ENCODE measurements at places on chromosomes 4 and X.

- DNase-seq = no peak
Measured at GRCh38 chrX:85107407-85107806, 103.7 kb downstream of the APOOL start.

- no peak for DNase-seq
Measured at GRCh38 chr4:139007640-139008039, 7.9 kb upstream of the NOCT start.

GRCh38 chr4:98522636-98523395 lies 135.6 kb downstream of the TSPAN5 start:
- DNase-seq = peak; percentile 71

- no peak for DNase-seq
Measured at GRCh38 chr4:6085691-6086628, 67.7 kb upstream of the C4orf50 start.

GRCh38 chrX:72180539-72180938 lies 1.0 kb upstream of the PIN4 start:
- no peak for DNase-seq

GRCh38 chrX:26580021-26580420 lies 364.1 kb downstream of the MAGEB5 start:
- DNase-seq = no peak

- DNase-seq = no peak
Measured at GRCh38 chr4:53640576-53641453, 49.5 kb upstream of the LNX1 start.

DNA sequence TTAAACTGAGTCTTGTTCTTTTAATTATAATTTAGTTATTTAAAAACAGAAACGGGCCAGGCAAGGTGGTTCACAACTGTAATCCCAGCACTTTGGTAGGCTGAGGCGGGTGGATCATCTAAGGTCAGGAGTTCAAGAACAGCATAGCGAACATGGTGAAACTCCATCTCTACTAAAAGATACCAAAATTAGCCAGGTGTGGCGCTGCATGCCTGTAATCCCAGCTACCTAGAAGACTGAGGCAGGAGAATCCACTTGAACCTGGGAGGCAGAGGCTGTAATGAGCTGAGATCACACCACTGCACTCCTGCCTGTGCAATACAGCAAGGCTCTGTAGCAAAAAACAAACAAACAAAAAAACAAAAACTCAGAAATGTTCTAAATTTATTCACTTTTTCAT lies 852.9 kb downstream of the TECRL start:
- DNase-seq = no peak

- no peak for DNase-seq
Measured at GRCh38 chr4:37649268-37649667, 36.9 kb downstream of the RELL1 start.

GRCh38 chr4:8656711-8657380 lies 64.3 kb downstream of the CPZ start:
- peak; percentile 46 for DNase-seq

GRCh38 chrX:110316351-110317060 lies 1.4 kb downstream of the AMMECR1 start:
- peak; percentile 56 for DNase-seq

GRCh38 chrX:30910124-30910860 lies 21.2 kb upstream of the TAB3 start:
- no peak for DNase-seq

- no peak for DNase-seq
Measured at GRCh38 chr4:128510850-128511249, 223.2 kb upstream of the PGRMC2 start.

DNA sequence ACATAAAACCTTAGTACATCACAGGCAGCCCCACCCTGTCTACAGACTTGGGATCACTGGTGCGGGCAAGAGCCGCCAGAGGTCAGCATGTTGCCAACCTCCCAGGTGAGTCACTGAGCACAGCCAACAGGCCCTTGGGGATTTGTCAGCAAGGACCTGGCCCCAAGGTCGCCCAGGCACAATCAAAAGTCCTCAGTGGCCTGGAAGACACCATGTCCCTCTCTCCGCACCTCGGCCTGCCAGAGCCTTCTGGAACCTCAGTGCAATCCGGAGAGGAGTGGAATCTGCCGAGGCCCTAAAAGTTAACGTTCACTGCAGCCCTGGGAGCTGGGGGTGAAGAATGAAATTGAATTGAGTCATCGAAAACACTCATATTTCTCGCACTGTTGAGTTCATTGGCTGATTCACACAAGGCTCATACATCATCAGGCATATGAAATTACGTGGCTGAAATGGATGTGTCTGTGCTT lies 74.3 kb downstream of the WFS1 start:
- DNase-seq = peak; percentile 98

GRCh38 chr4:94455081-94455480 lies 3.3 kb downstream of the PDLIM5 start:
- DNase-seq = peak; percentile 82

DNA sequence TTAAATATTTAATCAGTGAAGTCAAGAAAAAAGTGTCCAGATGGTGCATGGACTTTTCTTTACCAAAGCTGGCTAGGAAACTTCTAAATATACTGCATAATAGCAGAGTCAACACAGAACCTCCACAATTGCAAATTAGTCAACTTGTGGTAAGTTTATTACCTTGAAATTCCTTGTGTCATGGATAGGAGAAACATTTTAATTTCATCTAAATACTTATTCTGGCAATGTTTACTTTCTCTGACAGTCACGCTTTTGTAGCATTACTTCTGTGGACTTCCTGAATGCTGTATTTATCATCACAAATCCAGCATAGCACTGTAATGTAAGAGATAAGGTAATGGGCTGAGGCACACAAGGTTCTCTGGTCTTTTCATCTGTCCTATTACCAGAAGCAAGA lies 2266.1 kb downstream of the PCDH7 start:
- DNase-seq = peak; percentile 10

GRCh38 chr4:174616661-174617060 lies 94.4 kb upstream of the HPGD start:
- no peak for DNase-seq

GRCh38 chr4:181507180-181507835 lies 735.9 kb upstream of the TENM3 start:
- DNase-seq = no peak

- peak; percentile 30 for DNase-seq
Measured at GRCh38 chr4:71266090-71266794, 72.6 kb upstream of the SLC4A4 start.

DNA sequence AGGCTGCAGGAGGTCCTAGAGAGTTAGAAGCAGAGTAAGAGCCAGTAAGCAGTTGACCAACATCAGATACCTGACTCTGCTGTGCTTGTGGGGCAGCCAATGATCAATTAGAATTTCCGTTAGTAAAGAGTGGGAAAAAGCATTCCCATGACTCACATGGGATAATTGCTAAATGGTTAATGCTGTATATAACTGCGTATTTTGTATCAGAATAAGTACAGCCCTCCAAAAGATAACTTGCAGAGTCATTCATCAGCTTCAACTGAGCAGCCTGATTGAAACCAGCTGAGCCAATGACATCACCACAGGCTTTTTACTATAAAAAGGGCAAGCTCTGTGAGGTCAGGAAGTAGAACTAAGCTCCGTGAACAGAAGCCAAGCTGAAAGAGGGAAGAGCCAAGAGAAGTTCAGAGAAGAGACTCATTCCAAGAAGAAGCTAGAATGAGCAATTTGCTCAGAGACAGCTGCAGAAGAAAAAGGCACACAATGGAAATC lies 67.9 kb downstream of the PPP3CA start:
- DNase-seq = peak; percentile 85

- DNase-seq = peak; percentile 46
Measured at GRCh38 chr4:7910952-7911578, 28.6 kb downstream of the AFAP1 start.

- peak; percentile 71 for DNase-seq
Measured at GRCh38 chrX:154815274-154815818, 10.1 kb upstream of the MPP1 start.

DNA sequence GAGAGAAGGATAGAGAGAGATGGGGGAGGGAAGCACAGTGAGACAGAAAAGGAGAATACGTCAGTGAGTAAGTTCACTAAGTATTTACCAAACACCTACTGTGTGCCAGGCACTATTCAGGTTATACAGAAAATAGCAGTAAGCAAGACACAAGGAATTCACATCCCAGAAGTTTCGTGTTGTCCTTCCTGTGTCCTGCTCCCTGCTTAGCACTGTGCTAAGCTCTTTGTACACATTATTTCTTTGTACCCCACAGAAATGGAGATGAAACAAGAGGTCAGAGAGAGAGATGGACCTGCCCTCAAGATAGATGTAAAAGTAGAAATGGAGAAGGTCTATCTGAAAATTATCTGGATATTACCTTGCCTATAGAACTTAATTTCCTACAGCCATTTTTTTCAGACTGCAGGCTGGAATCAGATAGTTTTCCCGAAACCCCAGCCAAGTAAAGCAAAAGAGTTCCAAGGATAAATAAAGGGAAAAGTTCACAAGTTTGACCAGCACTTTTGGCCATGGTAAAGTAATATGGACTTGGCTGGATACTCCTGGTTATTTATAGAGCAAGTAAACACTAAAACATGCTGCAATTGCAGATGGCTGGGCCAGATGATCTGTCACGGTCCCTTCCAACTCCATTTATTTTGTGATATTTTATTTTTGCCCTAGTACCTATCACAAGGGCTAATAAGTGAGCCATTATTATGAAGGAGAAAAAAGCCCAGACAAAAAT lies 353.7 kb upstream of the SLC7A11 start:
- peak; percentile 49 for DNase-seq

DNA sequence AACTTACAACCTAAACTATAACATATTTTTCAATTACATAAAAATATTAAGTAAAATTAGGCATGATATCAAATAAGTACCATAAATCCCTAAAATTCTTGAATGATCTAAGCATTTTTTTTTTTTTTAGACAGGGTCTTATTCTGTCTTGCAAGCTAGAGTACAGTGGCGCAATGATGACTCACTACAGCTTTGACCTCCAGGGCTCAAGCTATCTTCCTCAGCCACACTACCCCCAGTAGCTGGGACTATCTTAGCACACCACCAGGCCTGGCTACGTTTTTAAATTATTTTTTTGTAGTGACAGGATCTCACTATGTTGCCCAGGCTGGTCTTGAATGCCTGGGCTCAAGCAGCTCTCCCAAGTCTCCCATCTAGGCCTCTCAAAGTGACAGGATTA lies 1042.3 kb downstream of the FSTL5 start:
- no peak for DNase-seq

- no peak for DNase-seq
Measured at GRCh38 chr4:170741856-170742255, 652.1 kb upstream of the AADAT start.

GRCh38 chrX:40778861-40779575 lies 43.7 kb upstream of the MED14 start:
- DNase-seq = no peak

DNA sequence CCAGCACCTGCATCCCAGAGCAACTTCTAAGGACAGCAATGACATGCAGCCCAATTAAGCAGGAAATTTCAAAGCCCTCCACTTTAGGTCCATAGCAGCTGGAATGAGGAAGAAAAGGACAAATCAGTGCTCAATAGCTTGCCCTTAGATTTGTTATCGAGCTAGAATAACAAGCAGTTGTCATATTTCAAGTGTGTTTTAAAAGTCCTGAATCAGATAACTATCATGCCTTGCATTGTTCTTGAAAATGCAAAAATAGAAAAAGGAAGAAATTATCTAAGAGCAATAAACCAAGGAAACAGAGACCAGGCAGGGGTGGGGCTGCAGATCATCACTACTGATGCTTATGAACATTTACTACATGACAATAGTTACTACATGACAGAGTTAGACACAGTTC lies 43.9 kb upstream of the KLF3 start:
- no peak for DNase-seq

GRCh38 chr4:6031846-6032245 lies 13.6 kb upstream of the C4orf50 start:
- no peak for DNase-seq

DNA sequence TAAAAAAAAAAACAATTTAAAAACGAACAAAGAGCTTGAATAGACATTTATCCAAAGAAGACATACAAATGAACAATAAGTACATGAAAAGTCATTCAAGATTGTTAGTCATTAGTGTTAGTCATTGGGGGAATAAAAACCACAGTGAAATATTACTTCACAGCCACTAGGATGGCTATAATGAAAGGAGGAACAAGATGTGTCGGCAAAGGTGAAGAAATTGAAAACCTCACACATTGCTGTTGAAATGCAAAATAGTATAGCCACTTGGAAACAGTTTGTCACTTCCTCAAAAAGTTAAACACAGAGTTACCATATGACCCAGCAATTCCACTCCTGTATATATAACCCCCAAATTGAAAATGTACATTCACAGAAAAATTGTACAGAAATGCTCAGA lies 45.2 kb upstream of the SLC39A8 start:
- no peak for DNase-seq

- DNase-seq = no peak
Measured at GRCh38 chrX:22347491-22347890, 74.8 kb downstream of the CBLL2 start.

- no peak for DNase-seq
Measured at GRCh38 chr4:151430740-151431457, 21.9 kb downstream of the FHIP1A start.

DNA sequence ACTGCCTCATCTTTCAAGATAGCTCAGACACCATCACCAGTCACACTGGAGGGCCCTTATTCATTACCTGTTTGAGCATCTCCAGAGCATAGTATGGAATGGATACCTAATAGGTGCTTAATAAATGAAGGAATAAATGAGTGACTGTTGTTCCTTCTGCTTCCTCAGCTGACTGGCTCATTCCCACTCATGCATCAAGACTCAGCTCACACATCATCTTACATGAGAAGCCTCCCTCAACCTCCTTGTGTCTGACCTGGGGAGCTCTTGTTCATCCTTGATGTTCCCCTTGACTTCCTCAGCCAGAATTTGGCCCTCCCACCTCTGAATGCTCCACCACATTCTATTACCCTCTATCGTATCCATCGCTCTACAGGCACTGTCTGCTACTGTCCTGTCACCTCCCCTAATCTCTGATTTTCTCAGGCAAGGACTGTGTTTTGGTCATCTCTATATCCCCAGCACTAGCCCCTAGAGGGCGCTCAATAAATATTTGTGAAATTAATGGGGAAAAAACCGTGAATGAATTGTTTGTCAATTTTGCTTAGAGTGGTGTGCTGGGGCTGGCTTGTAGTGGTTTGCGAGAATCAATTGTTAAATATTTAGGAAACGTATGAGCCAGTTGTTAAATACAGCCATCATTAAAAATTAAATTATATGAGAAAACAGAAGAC lies 88.3 kb downstream of the NHSL2 start:
- DNase-seq = no peak

DNA sequence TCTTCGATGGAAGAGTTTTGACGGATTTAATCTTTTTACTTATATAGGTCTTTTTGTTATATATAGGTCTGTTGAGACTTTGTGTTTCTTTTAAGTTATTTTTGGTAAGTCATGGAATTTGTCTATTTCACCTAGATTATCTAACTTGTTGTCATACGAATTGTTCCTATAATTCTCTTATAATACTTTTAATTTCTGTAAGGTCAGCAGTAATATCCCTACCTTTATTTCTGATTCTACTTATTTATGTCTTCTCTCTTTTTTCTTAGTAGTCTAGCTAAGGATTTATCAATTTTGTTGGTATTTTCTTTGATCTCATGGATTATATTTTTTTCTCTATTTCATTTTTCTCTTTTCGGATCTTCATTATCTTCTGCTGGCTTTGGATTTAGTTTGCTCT lies 11.6 kb downstream of the SAP30 start:
- DNase-seq = no peak
